ENCODE measurements at places on chromosomes 13 and 19.

DNA sequence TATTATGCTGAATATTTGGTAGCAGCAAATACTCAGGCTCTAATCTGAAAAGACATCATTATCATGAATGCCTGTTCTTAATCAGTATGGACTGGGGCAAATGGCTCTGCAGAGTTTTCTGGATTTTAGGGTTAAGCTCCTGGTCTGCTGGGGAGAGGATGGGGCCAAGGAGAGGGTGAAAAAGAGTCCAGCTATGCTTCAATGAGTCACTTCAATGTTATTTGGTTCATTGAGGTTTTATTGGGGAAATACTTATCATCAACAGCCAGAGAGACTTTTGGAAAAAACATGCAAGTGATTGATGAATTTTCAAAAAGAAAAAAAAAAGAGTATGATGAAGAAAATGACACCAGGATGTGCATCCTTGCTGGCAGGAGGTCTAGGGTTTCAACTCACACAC is 278.3 kb downstream of the UQCRFS1 start:
- no peak for DNase-seq

DNA sequence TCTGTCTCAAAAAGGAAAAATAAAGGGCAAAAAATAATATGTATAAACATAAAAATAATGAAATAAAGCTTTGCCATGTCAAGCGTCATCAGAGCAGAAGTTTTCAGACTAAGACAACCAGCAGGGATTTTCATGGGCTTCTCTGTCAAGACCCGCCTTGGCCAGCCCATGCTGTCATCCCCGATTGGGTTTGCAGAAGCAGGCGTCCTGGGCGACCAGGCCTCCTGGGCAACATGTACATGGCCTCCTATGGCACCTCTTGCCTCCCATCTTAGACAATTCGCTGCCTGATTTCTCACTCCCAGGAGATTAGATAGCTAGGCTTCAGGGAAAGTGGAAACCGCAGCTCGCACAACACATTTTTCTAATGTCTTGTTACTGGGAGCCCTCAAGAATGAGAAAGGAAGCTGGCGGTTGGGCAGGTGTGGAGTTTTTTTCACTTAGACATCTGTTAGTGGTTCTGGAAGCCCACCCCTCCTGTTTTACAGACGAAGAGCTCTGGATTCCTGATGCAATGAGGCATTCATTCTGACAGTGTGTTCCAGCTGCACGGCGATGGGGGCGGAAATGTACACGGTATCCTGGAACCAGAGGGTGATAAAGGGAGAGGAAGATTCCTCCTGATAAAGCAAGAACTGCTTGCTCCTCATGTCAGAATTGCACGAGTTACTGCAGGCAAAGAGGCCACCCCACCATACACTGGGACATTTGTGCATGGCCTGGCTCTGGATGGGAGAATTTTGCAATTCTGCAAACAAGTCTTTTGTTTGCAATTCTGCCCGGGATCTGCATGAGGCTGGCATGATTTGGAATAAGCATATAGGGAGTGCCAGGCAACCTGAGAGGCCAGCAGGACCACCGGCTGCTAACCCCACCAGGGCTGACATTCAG is 47.4 kb upstream of the KATNAL1 start:
- DNase-seq: no peak

GRCh38 chr19:56245121-56245740 is 27.3 kb upstream of the EDDM13 start:
- no peak for DNase-seq

GRCh38 chr19:46491975-46492682 is 3.5 kb downstream of the PNMA8B start:
- peak; percentile 7 for DNase-seq

DNA sequence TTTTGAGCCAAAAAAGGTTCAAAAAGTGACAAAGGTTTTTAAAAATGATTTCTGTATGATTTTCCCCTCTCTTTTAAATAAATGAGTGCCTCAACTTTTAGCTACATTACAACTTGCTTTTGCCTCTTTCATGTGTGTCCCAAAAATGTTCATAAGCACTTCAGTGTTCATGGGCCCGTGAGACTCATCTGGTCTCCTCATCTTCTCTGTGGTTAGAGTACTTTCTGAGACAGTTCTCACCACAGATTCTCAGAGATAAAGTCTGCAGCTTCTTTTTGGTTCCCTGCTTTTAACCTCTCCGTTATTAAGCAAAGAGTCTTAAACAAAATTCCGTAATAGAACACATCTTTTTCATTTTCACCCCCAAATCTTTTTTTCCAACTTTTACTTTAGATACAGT is 156.9 kb downstream of the DLEU7 start:
- no peak for DNase-seq

GRCh38 chr13:48162217-48162616 is 67.3 kb upstream of the MED4 start:
- no peak for DNase-seq

GRCh38 chr13:36051082-36051481 is 80.1 kb downstream of the DCLK1 start:
- no peak for DNase-seq

GRCh38 chr19:28718909-28719308 is 494.0 kb downstream of the UQCRFS1 start:
- no peak for DNase-seq

GRCh38 chr19:46408664-46409039 is 4.7 kb downstream of the CCDC8 start:
- no peak for DNase-seq

DNA sequence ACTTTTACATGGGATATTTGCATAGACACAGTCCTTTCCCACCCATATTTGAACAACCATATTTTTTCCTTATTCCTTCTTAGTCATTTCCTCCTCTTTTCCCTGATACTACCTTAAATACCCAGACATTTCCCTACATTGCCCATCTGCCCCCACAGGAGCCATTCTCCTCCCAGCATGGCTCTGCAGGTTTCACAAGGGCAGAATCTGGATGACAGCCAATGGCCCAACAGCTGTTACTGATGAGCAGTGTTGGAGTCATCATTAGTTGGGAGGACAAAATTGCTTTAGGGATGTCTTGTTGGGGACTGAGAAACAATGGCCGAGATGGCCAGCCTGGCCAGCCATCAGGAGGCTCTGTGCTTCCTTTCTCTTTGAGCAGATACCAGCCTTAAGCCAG is 209.5 kb downstream of the KLF5 start:
- DNase-seq: no peak

- no peak for DNase-seq
These were observed 33.6 kb upstream of the EPHX3 start for GRCh38 chr19:15265850-15266248.

DNA sequence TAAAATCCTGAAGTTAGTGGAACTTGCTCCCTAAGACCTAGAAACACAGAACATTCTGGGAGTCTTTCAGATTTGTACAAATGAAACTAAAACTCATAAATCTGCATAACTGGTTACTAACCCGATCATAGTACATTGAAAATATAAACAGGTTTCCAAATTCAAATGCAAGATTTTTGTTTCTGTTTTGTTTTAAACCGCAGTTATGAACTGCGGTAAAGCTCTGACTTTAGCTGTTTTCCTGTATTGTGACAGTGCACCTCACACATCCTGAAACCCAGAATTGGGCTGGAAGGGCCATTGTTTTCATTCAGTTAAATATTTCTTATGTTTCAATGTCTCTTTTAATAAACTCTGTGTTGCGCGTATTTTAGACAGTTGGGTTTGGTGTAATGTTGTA is 204.7 kb downstream of the SHISA2 start:
- no peak for DNase-seq

DNA sequence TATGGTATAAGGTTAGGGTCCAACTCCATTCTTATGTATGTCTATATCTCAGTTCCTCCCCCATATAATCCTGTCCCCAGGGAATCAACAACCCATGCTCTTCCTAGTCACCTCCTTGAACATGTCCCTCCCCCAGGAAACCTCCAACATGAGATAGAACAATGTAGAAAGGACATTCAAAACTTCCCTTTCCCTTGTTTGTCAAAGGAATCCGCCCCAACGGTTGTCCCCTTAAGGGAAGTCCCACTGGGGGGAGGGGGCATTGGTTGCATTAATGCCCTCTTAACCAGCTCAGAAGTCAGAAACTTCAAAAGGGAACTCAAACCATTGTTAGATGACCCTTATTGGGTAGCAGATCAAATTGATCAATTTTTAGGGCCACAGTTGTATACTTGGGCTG is 6.8 kb upstream of the ZNF561 start:
- DNase-seq: no peak

DNA sequence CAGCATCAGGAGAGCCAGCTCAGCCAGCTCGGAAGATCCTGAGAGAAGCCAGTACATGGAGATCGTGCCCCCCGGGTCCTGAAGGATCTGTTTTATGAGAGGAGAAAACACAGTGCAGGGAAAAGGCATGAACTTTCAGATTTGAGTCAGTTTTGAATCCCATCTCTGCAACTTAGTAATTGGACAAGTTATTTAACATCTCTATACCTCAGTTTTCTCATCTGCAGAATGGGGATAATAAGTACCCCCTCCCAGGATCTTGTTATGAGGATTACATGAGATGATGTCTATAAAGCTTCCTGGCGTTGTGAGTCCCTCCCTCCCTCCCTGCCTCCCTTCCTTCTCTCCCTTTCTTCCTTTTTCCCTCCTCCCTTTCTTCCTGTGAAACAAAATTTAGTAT is 40.1 kb upstream of the GTF3A start:
- no peak for DNase-seq

DNA sequence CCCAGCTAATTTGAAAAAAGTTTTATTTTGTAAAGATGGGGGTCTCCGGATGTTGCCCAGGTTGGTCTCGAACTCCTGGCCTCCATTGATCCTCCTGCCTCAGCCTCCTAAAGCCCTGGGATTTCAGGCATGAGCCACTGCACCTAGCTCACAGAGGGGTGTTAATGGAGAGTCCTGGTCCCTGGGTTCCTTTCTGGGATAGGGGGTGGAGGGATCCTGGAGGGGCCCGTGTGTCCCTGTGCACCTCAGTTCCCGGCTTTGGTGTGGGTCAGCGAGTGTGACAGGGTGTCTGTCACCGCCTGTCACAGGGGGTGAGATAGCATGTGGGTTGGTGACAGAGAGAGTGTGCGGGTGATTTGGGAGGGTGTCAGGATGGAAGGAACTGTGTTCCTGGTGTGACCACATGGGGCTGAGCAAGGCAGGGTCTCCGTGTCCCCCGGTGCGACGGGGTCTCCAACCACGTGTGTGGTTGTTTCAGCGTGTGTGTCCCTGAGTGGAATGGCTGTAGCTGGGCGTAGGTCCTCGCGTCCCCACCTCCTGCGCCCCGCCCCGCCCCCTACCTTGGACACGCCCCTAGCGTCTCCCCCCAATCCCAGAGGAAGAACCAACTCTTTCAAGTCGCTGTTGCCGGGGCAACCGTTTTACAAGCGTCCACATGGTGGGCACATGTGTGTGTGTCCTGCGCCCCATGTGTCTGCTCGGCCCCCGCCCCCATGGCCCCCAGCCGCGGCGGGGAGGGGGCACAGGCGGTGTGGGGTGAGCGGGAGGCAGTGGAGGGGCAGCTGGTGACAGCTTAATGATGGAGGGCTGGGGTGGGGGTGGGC is 2.9 kb upstream of the NRTN start:
- no peak for DNase-seq

- DNase-seq: no peak
These were observed 111.3 kb downstream of the ZNF486 start for GRCh38 chr19:20278342-20278741.
